Cortex of kidney (tissue), 1 donor: ENCODE measurements at places on chromosomes 3 and 15.
A peak's percentile ranks its signal among the peaks of the same experiment; 100 is the strongest.

DNA sequence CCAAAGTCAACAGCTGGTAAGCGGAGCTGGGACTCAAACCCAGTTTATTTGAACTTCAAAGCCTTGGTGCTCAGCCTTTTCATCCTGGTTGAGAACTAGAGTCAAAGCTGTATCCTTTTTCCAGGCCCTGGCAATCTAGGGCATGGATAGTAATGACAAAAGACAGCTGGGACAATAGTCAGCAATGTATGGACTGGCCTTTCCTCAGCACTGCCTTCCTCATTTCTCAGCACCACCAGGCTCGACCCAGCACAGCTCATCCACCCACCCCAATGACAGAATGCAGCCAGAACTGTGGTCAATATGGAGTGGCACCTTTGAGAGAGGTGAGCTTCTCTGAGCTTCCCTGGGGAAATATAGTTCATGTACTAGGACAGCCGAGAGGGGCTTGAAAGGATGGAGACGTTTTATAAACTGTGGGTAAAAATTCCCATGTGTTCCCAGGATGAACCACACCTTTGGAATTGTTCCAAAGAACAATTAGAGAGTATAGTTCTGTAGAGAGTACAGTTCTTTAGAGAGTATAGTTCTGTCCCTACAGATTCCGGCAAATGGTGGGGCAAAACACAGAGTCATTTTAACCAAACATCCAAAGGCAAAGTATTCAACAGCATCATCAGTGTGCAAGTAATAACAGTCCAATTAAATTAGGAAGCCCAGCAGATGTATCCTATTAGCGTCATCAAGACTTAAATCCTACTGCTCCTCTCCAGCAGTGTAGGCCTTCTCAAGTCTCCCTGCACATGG lies 30.2 kb upstream of the IREB2 start:
- no peak for DNase-seq

- DNase-seq = no peak
Observed at GRCh38 chr15:75732809-75733451, 20.3 kb upstream of the CSPG4 start.

GRCh38 chr15:69038508-69038907 lies 24.0 kb downstream of the NOX5 start:
- DNase-seq = no peak

GRCh38 chr3:44782891-44783290 lies 21.3 kb downstream of the KIF15 start:
- DNase-seq = no peak

- no peak for DNase-seq
Observed at GRCh38 chr3:53768478-53769459, 77.5 kb downstream of the CHDH start.

DNA sequence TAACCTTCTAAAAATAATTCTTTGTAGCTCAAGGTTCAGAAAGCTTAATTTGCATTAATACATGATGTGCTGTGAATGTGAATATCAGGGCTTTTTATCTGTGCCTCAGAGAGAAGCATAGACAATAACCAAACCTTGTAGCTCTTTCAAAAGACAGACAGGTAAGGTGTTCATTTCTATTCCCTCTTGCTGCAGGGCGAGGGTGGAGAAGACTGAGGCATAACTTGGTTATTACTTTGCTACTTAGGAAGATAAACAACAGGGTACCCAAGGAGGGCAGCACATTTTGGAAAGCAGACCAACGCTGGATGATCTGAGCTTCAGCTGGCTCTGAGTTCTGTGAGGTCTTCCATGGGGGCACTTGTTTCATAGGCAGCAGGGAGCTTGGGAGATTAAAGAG lies 408.6 kb upstream of the RARB start:
- DNase-seq = no peak

DNA sequence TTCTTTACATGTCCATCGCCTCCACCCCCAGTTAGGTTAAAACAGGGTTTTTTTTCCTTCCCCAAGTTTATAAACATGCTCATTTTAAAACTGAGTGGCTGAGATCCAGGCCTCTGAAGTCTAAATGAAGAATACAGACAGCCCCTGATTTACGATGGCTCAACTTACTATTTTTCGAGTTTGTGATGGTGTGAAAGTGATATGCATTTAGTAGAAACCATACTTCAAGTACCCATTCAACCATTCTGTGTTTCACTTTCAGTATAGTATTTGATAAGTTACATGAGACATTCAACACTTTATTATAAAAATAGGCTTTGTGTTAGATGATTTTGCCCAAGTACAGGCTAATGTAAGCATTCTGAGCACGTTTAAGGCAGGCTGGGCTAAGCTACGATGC lies 30.5 kb upstream of the GNB5 start:
- DNase-seq = no peak

DNA sequence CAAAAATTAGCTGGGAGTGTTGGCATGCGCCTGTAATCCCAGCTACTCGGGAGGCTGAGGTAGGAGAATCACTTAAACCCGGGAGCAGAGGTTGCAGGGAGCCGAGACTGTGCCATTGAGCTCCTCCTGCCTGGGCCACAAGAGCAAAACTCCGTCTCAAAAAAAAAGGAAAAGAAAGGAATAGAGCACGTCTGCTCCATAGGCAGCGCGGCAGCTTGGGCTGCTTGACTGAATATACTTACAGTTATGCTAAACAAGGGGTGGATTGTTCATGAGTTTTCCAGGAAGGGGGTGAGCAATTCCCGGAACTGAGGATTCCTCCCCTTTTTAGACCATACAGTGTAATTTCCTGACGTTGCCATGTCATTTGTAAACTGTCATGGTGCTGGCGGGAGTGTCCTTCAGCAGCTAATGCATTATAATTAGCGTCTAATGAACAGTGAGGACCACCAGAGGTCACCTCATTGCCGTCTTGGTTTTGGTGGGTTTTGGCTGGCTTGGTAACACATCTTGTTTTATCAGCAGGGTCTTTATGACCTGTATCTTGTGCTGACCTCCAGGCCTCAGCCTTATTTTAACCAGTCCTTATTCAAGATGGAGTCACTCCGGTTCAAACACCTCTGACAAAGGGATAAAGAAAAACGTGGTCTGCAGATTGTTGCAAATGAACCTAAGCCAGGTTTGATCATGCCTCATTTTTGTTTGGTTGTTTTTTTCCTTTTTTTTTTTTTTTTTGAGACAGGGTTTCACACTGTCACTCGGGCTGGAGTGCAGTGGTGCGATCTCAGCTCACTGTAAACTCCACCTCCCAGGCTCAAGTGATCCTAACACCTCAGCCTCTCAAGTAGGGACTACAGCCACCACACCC lies 24.9 kb upstream of the SENP5 start:
- DNase-seq = no peak

DNA sequence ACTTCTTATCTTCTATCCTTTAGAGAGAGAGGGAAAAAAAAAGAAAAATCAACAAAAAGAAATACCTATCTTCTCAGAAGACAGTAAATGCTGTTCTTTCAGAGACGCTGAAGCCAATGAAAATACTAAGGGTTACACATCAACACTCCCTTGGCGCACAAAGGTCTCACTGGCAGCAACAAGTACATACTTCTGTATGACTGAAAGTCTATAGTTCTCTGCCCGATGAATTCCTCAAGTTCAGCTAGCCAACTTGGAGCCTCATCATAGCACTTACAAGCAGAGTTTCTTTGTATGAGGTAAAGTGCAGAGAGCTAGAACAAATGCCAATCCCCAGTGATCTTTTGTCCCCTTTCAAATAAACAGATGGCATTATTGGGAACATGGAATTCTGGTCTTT lies 62.7 kb downstream of the CPNE4 start:
- DNase-seq = no peak

DNA sequence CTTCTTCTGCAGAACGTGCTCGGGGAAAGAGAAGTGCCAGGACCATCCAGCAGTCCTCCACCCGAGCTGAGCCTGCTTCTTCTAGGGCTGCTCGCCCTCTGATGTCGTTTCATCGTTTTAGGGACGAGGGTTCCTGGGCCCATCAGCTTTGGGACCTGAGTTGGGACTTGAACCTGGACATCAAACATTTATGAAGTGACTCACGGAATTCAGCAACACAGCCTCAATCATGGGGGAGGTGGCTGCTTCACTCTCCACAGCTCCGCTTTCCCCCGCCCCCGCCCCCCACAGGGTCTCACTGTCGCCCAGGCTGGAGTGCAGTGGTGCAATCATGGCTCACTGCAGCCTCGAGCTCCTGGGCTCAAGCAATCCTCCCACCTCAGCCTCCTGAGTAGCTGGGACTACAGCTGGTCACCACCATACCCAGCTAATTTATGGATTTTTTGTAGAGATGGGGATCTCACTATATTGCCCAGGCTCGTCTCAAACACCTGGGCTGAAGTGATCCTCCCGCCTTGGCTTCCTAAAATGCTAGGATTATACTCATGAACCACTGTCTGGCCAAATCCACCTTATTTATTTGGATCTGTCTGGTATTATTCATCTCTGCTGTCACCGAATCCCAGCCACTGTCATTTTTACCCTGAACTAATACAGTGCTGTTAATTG lies 725 bp upstream of the SCAMP2 start:
- DNase-seq = no peak

GRCh38 chr3:158091531-158091930 lies 14.7 kb downstream of the SHOX2 start:
- DNase-seq = no peak

DNA sequence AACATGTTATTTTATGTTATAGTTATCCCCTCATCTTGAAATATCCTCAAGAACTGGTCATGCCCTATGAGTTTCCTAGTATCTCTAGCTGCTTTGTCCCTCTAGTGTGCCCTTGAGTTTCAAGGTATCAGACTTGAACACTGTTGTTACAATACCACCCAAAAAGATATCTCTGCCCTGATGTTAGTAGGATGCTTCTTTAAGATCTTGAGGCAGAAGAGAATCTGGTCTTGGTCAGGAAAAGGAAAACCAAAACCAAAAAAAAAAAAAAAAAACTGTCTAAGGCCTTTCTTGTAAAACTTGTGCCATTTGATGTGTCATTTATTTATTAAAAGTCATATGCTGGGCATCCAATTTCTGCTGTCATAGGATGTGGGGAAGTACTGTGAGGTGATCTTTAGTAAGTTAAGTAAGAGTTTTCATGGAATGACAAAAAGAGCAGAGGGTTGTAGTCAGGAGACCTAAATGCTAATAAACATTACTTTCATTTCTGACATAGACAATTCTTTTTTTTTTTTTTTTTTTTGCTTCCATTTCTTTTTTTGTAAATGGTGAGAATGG lies 229.7 kb downstream of the NECTIN3 start:
- no peak for DNase-seq

DNA sequence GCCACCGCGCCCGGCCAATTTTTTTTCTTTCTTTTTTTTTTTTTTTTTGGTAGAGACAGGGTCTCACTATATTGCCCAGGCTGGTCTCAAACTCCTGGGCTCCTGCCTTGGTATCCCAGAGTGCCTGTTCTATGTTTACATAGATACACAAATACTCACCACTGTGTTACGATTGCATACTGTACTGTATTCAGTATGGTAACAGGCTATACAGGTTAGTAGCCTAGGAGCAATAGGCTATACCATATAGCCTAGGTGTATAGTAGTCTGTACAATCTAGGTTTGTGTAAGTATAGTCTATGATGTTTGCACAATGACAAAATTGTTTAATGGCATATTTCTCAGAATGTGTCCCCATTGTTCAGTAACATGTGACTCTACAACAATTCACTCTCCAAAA lies 26.6 kb downstream of the CSTA start:
- no peak for DNase-seq

DNA sequence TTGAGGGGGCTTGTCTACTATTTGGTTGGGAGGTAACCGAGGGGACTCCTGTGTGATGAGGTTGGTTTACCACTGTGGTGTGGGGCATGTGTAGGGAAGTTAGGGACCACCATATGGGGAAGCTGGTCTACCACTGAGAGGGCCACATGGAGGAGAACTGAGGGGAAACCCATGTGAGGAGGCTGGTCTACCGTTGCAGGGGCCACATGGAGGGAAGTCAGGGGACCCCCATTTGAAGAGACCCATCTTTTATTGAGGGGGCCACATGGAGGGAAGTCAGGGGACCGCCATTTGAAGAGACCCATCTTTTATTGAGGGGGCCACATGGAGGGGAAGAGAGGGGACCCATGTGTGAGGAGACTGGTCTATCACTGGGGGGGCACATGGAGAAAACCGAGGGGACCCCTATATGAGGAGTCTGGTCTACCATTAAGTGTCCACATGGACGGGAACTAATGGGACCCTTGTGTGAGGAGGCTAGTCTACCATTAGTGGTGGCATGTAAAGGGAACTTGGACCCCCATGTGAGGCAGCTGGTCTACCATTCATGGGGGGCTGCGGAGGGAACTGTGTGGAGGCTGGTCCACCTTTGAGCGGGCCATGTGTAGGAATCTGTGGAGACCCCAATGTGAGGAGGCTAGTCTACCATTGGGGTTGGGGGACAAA lies 165.5 kb downstream of the FBLN2 start:
- no peak for DNase-seq

- DNase-seq = peak; percentile 57
Observed at GRCh38 chr3:40524568-40525285, at the start of gene ZNF621. TSS of gene ZNF621 (plus strand) at chr3:40524960. CDS start at chr3:40525841, 881 bp downstream.

DNA sequence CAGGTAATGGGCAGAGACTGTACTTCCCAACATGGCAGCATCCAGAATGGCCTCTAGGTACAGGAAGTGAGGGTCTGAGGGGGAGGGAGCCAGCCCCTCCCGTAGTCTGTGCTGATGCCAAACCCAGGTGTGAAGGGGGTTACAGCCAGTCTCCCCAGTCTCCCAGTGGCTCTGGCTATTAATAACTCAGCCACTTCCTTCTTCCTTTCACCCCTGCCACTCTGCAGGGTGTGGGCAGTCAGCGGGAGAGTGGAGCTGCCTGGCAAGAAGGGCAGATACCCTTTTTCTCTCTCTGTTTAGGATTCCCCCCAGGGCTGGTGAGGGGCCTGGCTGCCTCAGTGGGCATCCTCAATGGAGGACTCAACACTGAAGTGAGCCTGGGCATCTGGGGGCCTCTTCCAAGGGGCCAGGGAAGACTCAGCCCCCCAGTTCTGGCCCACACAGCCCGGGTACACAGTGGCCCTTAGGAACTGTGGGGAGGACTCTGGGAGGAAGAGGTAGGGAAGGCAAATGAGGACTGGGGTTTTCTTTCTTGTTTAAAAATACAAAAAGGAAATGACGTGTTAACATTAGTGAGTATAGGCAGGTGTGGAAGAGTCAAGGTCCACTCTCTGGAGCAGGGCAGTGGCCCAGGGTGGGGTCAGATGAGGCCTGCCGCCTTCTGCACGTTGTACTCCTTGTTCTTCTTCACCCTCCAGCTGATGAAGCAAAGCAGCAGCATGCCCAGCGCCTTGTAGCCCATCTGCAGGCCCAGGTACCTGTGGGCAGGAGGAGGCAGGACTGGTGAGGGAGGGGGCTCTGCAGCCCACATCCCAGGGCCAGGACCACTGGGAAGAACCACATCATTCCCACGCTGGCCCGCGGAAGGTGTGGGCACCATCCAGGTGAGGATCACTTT lies 38.6 kb upstream of the RAB6B start:
- DNase-seq = no peak

DNA sequence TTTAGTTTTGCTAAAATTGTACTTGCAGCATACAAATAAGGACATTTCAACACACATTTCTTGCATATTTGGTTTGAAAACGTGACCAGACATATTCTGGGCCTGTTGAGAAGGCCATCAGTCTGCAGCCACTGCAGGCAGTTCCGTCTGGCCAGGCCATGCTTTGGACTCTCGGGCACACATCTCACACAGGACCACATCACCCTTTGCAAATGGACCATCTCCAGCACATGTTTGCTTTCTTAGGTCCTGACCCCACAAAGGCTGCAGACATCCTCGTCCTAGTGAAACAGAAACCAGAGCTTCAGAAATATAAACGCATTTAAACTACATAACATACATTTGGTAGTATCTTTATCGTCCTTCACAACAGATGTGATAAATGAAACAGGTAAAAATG lies 24.1 kb downstream of the GABRA5 start:
- no peak for DNase-seq

GRCh38 chr3:20013396-20013795 lies 1.3 kb upstream of the PP2D1 start:
- no peak for DNase-seq

GRCh38 chr3:149016669-149017541 lies 25.6 kb downstream of the GYG1 start:
- no peak for DNase-seq
